Renal cortical epithelial cell (primary cell): ENCODE measurements at places on chromosomes 4 and X. TPM values are rescaled to one million over a fixed set of nuclear protein-coding genes. Genes with fewer than 3 reads are reported as not detected.
A peak's percentile ranks its signal among the peaks of the same experiment; 100 is the strongest.

DNA sequence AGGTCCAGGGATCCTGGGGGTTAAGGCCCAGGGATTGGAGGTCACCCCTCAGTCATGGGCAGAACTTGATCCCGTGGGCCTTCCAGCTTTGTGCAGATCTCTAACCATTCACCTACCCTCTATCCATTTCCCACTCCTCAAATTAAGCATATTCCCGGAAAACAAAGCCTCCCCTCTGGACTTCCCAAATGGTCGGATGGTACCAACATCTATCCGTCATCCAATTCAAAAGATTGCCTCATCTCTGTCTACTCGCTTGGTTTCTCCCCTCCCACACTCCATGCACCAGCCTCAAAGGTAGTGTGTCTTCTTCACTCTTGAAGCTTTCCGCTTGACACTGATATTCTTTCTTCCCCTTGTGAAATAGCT is 473 bp upstream of the BCLAF3 start:
- no peak for DNase-seq

DNA sequence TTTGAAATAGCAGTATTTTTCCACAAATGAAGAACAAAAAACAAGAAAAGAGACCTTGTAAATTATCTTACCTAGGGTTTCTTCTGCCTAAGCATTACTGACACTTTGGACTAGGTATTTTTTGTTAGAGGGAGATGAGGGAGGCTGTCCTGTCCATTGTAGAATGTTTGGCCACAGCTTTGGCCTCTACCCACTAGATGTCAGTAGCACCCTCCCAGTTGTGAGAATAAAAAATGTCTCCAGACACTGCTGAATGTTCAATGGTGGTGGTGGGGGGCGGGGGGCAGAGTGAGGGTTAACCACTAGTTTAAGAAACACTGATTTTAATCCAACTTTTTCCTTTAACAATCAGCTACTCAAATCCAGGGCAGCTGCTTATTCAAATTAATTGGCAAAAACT is 25.8 kb downstream of the OTUD4 start:
- DNase-seq: no peak

- DNase-seq: no peak
Observed at GRCh38 chr4:99361899-99362275, 9.3 kb upstream of the ADH1C start.

GRCh38 chrX:134073341-134073740 is 87.9 kb upstream of the GPC3 start:
- no peak for DNase-seq

GRCh38 chr4:76744241-76744921 is 153.6 kb downstream of the SOWAHB start:
- no peak for DNase-seq

DNA sequence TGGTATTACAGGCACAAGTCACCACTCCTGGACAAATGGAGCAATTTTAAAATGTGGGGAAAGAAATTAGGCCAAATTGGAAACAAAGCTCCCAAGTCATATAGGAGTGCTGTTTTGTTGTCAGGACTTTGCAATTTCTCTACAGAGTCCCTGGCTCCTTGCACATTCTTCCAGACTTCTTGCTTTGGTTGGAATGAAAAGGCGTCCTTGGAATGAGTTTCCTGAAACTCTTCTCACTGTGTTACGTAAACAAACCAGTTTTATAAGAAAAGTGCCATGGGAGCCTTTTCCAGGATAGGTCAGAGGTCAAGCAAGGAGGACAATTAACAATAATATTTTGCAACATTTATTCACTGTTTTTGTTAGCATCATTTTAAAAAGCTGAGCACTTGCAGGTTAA is 32.4 kb upstream of the KIT start:
- DNase-seq: no peak

DNA sequence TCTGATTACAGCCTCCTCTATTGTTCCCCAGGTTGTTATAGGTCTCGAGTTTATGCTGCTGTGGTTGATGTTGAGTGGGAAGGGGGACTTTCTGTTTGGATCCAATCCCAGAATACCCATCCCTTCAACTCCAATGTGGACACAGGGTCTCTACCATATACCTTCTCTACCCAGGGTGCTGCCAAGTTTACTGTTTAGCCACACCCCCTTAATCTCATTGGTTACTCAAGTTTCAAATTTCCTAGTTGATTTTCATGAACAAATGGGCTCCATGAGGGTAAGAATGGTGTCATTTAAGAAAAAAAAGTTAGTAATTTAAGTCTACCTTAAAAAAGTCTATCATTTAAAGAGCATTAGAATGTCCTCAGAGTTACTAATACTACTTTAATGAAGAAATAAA is 3.6 kb upstream of the SPP1 start:
- DNase-seq: no peak

DNA sequence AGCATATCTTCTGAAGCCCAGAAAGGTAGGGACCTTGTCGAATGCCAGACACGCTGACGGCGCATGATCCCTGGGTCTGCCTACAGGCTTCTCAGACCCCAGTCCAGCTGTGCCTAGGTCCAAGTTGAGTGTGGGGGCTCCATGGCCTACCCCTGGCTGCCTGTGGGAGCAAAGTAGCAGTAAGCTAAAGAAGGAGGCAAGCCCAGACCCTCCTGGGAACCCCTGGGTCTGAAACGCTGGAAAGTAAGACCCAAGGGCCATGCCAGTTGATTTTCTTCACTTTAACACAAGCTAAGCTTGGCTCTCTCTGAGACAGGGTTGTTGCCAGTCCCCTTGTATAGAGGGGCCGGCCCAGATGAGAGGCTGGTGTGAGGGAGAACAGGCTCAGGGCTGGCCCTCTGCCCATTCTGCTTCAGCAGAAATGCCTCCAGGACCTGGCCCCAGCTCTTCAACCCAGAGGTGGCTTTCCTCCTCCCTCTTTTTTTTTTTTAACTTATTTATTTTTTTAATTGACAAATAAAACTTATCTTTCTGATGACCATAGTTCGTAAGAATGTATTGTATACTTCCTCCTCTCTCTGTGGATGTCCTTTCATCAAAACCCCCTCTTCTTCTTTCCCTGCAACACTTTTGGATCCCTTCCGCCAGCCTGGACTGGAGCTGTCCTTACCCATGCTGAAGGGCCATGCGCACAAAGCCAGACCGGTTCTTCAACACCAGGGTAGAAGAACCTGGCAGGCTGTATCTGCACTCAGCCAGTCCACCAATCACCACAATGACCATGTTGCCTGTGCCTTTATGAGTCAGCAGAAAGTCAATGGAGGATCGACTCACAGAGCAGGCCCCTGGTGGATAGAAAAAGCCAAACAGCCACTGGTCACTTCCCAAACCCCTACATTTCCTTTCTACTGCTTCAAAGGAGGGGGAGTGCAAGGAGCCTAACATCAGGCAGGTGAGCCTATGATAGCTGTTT is 7.1 kb downstream of the AWAT2 start:
- DNase-seq: no peak

DNA sequence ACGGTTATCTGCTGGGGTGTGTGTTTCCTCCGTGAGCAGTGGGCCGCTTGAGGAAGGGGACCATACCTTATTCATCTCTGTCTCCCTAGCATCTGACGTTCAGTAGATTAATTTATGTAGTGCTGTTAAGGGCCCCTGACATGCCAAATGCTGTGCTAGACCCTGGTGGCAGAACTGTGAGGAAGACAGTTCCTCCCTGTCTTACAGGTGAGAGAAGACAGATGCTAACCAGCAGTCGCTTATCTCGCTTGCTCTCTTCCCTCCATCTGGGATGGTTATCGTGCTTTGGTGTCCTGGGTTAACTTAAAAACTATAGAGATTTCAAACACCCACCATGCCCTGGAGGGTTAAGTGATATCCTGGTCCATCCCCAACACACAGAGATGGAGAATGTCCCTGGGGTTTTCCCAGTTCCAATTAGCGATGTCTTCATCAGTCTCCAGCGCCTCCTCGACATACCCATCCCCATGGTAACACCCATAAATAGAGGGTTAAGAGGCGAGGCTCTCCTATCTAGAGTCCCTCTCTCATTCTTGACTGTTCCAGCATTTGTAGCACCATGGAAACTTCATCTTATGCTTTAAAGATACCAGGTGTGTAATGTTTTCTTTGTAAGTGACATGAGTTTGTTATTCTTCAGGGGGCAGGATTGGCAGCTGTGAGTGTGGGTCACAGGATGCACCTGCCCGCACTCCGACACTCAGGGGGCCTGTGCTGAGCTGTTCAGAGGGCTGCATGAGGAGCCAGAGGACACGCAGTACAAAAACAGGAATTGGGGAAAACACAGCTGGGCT is 135.2 kb downstream of the STK32B start:
- no peak for DNase-seq

DNA sequence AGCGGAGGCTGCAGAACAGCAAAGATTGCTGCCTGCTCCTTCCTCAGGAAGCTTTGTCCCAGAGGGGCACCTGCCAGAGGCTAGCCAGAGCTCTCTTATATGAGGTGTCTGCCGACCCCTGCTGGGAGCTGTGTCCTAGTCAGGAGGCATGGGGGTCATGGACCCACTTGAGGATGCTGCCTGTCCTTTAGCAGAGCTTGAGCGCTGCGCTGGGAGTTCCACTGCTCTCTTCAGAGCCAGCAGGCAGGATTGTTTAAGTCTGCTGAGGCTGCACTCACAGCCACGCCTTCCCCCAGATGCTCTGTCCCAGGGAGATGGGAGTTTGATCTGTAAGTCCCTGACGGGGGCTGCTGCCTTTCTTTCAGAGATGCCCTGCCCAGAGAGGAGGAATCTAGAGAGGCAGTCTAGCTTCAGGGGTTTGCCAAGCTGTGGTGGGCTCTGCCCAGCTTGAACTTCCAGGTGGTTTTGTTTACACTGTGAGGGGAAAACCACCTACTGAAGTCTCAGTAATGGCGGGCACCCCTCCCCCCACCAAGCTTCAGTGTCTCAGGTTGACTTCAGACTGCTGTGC is 10.9 kb downstream of the DCK start:
- no peak for DNase-seq

GRCh38 chr4:6935965-6936364 is 26.3 kb downstream of the TBC1D14 start:
- DNase-seq: no peak

GRCh38 chr4:176054942-176055341 is 10.7 kb upstream of the WDR17 start:
- DNase-seq: peak; percentile 14

DNA sequence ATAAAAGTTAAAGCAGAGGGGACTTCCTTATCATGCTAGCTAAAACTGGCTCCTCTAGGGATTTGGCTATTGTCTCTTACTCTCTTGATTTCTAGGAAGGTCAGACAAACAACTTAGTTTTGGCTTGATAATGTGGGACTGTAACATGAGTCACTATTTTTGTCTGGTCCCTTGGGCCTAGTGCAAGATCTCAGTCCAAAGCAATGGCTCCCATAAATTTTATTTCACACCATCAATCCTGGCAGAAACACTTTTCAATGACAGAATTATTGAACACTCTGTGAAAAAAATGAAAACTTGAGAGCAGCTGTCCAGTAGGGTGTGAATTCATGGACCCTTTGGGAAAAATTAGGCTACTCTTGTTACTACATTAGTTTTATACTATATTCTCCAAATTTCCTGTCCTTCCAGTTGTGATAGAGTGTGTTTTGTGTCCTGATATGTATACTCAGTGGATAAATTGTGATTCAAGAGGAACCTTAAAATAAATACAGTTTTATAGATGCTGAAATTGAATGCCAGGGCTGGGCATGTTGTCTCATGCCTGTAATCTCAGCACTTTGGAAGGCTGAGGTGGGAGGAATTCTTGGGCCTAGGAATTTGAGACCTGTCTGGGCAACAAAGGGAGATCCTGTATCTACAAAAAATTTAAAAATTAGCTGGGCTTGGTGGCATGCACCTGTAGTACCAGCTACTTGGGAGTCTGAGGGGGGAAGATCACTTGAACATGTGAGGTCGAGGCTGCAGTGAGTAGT is 10.8 kb upstream of the SNCA start:
- no peak for DNase-seq

GRCh38 chrX:141469469-141469868 is 115.1 kb downstream of the SPANXA1 start:
- no peak for DNase-seq

- DNase-seq: peak; percentile 93
Observed at GRCh38 chr4:186693159-186693815, 30.4 kb downstream of the FAT1 start.

DNA sequence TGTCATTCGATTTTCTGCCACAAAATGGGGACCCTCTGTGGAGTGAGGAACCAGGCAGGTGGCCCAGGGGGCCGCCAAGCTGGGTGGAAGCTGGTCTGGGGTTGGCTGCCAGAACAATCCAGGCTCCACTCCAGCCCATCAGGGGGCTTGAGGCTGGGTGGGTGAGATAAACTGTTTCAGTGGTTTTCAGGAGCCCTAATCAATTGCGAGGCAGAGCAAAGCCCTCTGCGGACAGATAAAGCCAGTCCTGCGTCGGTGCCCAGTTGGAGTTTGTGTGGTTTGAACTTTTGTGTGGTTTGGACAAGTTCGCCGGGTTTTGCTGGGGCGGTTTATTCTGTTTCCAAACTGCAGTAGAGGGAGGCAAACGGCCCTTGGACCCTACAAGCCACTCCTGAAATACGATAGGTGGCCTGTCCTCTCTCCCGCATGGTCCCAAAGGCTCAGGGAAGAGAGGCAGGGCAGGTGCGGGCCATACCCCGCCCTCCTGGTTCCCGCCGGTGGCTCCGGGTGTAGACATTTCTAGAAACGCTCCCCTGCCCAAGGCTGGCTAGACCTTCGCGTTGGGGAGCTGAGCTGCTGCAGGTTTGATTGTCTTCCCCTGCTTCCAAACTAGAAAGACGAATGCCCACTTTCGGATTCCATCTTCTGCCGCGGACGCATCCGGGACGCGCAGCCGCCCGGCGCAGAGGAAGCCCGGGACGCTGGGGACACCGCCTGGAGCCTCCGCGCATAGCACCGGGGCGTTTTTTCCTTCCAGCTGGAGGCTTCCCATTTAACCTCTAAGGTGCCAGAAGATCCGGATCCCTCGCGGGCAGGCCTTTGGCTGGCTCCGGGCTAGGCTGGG is 169.0 kb upstream of the BCOR start:
- no peak for DNase-seq

DNA sequence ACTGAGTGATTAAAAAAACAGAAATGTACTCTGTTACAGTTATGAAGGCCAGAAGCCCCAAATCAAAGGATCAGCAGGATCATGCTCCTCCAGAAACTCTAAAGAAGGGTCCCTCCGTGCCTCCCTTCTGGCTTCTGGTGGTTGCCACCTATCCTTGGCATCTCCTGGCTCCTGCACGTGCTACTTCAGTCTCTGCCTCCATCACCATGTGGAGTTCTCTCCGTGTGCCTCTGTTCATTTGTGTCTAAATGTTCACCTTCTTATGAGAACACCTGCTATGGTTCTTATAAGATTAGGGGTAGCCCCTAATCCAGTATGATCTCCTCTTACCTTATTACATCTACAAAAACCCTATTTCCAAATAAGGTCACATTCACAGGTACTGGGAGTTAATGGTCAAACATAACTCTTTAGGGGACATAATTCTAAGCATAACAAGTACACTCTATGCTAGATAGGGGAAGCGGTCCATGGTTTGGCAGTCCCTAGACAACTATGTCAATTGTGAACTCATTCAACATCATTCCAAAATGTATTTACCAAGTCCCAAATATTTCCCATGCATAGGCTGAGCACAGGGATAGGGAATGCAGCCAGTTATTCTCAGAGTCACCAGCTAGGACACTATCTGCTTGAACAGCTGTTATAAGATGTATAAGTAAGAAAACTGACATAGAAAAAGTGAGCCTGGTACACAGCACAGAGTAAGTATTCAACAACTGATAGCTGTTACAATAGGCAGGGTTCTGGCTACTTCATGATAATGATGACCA is 295.5 kb upstream of the BOD1L1 start:
- no peak for DNase-seq

Gene ANKRD50
- 20.1 and 55.4 TPM in 2 replicates for total RNA-seq

Gene ADAM29
- not detected in 2 replicates for total RNA-seq

Gene SLC10A6
- 0.10 TPM in 1 of 2 replicates, not detected in the other for total RNA-seq

Gene DAPP1
- 3.4 and 82.3 TPM in 2 replicates for total RNA-seq

Gene GPC3
- total RNA-seq: 1.8 TPM in 1 of 2 replicates, not detected in the other

Gene BRS3
- 0.05 TPM in 1 of 2 replicates, not detected in the other for total RNA-seq

Gene AP1AR
- 23.6 and 31.6 TPM in 2 replicates for total RNA-seq

Gene L1CAM
- total RNA-seq: 88.0 and 623 TPM in 2 replicates

Gene TENM3
- 1.2 and 4.5 TPM in 2 replicates for total RNA-seq
